Activated CD4-positive, alpha-beta T cell treated with anti-CD3 and anti-CD28 coated beads for 1 hour (primary cell): ENCODE measurements at places on chromosomes 5 and 9.

DNA sequence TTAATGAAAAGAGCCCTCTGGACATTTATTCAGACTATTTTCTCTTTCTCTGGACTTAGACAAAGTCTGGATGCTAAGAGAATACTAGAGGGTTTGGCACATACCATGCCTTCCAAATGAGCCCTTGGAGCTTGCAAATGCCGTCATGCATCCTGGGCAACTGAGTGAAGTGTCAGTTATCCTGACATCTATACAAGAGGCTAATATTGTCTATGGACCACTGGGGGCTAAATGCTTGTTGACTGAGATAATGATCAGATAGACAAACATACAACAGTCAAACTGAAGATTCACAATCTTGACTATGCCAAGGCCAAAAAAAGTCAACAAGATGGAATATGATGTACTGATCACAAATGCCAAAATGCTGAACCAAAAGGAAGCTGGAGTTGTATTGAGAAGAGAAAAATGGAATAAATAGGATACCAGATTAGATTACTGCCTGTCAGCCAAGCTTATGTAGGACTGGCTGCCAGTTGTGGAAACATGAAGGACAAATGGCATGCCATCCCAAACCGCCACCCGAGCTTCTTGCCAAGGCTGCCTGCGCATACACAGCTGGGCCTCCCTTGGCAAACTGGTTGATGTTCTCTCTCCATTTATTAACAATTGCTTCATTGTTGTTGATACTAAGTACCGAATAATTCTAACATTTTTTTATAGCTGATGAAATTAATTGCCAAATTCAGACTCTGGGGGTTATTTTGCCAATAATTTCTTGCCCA is 240.1 kb upstream of the GRAMD2B start:
- DNase-seq = no peak

DNA sequence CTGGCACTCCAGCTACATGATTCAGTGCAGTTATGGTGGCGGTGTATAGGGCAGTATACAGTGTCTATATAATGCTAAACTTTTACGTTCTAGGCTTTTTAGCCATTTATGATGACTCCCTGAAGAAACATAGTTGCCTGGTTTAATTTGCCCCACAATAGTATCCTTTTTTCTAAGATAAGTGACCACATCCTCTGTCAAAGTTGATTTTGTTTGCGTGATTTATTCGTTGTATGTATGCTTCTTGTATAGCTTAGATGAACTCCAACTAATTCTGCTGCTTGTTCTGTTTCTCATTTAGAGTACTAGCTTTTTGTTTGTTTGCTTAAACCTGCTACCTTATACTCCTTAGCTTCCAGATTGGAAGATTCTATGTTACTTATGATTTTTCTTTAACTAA is 83.6 kb downstream of the ERMP1 start:
- DNase-seq = no peak

DNA sequence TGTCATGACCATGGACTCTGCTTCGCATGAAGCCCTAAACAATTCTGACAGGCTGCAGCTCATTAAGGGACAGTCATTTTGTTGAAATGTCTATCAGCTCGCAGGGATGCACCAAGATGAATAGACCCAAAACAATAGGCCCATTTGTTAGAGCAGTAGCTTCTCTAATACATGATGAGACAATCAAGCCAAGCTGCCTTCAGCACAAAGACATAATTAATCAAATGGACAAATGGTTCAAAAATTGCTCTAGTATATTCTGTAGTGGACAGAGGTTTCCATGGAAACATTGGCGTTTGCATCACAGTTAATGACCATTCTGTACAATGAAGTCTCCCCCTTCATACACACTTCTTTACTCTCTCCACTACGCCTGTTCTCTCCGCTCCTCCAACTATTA is 274.6 kb downstream of the ANXA1 start:
- DNase-seq = no peak

DNA sequence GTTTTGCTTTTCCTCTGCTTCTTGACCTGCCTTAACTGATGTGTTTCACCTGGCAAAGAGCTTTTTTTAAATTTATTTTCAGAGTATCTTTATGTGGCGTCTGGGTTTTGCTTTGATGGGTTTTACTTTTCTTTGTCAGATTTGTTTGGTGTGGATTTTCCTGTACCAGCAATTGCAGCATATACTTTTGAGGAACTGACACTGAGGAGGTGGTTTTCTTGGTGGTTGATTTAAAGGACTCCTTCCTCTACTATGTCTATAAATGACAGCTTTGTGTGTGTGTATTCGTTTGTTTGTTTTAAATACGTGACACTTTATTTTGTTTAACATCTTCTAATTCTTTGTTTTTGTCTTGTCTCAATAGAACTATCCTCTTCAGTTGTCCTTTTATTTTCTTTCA is 1071.9 kb upstream of the ARRDC3 start:
- DNase-seq = no peak

DNA sequence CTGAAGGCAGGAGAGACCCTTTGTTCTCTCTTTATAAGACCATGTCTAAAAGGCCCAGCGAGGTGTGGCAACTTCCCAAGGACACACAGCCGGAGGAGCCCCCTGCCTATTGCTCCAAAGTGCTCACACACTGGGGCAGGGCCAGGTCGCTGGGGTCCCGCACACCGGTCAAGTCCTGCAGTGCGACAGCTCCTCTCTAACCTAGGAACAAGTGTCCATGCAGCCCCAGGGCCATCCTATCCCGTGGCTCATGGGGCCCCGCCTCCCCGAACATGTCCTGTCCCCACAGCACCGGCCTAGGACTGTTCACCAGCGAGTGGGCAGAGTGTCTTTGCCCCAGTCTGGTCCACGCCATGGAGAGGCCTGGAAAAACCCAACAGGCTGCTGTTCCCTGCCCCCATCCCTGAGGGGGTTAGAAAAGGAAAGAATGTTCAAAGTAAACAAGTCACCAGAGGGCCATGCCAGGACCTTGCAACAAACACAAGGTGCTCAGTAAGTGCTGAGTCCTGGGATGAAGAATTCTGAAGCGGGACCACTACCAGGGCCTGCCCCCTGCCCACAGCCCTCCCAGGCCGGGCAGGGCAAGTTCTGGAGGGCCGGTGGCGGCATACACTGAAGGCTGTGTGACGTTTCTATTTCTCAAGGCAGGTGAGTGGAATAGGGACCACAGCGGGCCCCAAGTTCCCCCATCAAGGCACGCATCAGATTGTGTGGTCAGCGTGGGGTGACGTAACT is 938 bp downstream of the NINJ1 start:
- DNase-seq = no peak

DNA sequence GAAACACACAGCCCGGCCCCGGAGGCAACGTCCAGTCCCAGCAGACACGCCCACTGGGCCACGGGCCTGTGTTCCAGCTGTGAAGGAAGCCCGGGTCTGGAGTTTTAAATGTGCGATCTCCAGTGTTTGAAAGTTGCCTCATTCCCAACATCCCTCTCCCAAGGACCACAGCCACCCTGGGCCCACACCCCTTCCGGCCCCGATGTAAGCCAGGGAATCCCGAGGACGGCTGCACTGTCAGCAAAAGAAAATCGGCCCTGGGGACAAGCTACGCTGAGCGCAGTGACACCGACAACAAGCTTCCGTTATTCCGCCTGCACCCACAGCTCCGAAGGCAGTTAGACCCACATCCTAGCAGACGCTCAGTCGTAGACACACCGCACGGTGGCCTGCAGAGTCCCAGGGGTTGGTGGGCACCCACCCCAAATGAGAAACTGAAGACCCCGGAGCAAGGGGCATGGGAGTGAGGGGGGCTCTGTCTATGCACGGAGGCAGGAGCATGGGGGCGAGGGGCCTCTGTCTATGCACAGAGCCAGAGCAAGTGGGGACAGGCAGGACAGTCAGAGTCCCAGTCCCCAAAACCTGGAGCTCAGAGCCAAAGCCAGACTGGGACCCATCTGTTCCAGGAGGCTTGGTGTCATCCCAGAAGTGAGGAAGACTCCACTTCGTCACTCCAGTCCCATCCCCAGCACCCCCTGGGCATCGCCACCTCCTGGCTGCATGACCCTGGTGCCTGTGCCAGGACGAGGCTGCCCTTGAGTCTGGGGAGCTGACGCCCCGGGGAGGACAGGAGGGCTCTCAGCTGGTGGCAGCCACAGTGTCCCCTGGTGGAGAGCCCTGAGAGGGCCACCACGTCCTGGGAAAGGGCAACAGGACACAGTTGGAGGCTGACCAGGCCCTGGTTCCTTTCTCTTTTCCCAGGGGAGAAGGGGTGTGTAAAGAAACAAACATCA is 23.4 kb downstream of the GLT6D1 start:
- DNase-seq = no peak

DNA sequence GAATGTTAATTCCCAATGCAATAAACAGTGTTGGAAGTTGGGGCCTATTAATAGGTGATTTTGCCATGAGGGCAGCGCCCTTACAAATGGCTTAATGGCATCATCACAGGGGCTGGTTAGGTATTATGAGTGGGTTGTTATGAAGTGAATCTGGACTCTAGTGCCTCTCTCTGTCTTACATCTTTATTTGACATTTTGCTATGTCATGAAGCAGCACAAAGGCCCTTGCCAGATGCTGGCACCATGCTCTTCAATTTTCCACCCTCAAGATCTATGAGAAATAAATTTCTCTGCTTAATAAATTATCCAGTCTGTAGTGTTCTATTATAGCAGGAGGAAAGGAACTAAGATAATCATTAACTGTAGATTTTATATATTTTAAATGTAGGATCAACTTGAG is 1098.7 kb upstream of the NUDT12 start:
- no peak for DNase-seq
